Activated CD8-positive, alpha-beta T cell treated with anti-CD3 and anti-CD28 coated beads, Interleukin-2, amount 10 ng/mL, durations not matched to agents 7 days and 5 days (primary cell): ENCODE measurements at places on chromosomes 4 and X. TPM values are rescaled to one million over a fixed set of nuclear protein-coding genes. Genes with fewer than 3 reads are reported as not detected.
A peak's percentile ranks its signal among the peaks of the same experiment; 100 is the strongest.

The IL2 gene
- total RNA-seq: not detected

DNA sequence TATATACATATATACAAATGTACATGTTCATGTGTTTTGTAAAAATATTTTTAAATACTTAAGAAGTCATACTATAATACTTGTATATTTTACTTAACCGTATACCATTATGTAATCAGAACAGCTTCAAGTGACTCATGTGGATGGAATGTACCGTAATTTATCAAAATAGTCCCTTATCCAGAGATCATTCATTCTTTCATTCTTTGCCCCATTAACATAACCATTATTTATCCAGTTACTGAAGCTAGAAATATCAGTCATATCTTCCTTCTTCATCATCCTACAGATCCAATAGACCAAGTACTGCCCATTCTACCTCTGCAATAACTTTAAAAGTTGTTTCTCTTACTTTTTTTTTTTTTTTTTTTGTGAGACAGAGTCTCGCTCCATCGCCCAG is 164.2 kb downstream of the MAB21L2 start:
- H3K4me3 ChIP-seq: no peak overlapping the region
- DNase-seq: no peak
- no peaks in the 10 kb centered on the region for H3K27me3 ChIP-seq

GRCh38 chr4:79426989-79427388 is 19.0 kb upstream of the GK2 start:
- H3K36me3 ChIP-seq: no peaks in the 10 kb centered on the region
- DNase-seq: no peak
- H3K4me1 ChIP-seq: no peaks in the 10 kb centered on the region
- H3K27ac ChIP-seq: no peak overlapping the region
- H3K4me3 ChIP-seq: no peak overlapping the region

- H3K4me1 ChIP-seq: peaks cover 7% of the 10 kb centered on the region
- H3K36me3 ChIP-seq: no peaks in the 10 kb centered on the region
- peaks cover 6% of the 10 kb centered on the region for H3K27me3 ChIP-seq
- DNase-seq: no peak
- H3K4me3 ChIP-seq: no peak overlapping the region
Observed at GRCh38 chrX:129642641-129643040, 12.1 kb downstream of the APLN start.

The ARX gene
- not detected for total RNA-seq

DNA sequence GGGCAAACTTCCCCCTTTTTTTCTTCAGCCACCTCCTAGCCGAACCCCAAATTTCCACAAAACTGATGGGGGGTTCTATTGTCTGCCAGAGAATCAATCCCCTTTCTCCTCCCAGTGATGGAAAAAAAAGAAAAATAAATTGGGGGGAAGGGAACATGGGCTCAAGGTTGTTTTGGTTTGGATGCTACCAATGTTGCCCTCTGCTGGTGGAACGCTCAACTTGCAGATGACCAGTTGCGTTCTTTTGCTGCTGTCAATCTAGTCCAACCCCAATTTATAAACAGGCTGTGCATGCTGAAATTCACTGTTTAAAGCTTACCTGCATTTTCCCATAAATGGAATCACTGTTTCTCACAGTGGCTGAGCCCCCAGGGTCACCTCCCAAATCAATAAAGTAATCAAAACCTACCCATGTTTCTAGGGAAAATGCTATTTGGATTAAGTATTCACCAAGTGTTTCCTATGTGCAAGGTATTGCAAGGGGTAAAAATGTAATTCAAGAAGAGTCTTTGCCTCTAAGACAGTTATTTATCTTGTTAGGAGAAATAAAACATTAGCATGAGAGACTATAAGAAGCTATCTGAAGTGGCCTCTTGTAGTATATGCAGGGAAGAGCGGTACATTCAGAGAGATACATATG is 116.7 kb upstream of the TMEM164 start:
- no peaks in the 10 kb centered on the region for H3K4me1 ChIP-seq
- H3K27me3 ChIP-seq: no peaks in the 10 kb centered on the region
- peak; percentile 41 for DNase-seq
- no peaks in the 10 kb centered on the region for H3K36me3 ChIP-seq
- no peak overlapping the region for H3K4me3 ChIP-seq
